ENCODE measurements at places on chromosomes 11 and 22.

GRCh38 chr11:3088806-3089205, 31.6 kb upstream of the CARS1 start:
- no peak for DNase-seq

DNA sequence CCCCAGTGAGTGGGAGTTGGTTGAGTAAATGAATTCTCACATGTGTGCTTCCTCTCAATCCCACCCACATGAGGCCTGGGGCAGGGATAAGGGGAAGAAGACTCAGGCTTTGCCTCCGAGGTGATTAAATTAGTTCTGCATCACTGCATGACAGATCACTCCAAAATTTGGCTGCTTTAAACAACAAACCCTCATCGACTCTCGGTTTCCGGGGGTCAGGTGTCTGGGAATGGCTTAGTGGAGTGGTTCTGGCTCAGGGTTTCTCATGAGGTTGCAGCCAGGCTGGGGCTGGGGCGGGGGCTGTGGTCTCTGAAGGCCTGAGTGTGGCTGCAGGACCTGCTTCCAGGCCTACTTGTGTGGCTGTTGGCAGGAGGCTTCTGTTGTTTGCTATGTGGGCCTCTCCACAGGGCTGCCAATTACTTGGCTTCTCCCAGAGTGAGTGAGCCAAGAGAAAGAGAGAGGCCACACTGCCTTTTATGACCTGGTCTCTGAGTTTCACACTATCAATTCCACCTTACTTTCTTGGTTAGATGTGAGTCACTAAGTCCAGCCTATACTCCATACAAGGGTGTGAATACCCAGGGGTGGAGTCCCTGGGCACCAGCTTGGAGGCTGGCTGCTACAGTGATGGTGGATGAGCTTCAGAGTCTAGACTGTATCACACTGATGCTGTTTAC, 15.9 kb downstream of the MOGAT2 start:
- peak; percentile 7 for DNase-seq

GRCh38 chr22:39106326-39106725, 9.3 kb downstream of the APOBEC3H start:
- no peak for DNase-seq

DNA sequence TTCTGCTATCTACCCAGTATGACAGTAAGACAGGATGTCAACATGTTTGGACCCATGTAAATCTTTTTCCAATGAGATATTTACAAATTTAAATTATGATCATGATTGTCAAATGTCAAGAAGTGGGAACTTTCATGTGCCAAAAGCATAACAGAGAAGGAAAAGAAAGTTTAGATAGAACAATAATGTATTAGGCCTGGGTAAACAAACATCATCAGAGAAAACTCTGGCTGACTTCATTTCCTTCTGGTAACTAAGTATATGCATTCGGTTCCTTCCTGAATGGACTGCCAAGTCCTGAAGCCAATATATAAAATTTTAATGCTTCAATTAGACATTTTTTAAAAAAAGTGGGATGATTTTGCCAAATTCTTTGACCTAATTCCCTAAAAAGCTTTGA, 16.5 kb downstream of the RNF141 start:
- no peak for DNase-seq

DNA sequence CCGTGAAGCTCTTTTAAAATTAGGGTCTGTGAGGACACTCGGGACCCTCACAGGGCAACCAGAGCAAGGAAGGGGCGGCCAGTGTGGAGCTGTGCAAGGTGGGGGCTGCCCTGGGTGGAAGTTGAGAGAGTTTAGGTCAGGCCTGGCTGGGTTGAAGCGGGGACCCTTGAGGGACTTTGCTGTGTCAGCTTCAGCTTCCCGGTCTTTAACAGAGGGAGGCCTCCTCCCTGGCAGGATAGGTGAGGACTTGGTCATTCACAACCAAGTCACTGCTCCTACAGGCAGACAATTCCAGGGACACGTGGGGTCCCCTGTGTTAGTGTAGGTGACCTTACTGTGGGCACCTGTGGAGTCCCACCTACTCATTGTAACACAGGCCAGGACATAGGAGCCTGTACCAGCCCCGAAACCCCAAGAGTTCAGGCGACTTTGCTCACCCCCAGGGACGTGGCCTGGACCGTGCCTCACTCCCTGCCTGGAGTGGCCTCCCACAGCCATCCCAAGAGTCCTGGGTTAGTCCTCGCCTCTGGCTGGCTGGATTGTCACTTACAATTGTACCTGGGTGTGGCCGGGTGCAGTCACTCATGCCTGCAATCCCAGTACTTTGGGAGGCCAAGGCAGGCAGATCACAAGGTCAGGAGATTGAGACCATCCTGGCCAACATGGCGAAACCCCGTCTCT, 18.8 kb upstream of the ARHGAP8 start:
- DNase-seq = no peak

- DNase-seq = no peak
Observed at GRCh38 chr22:26482161-26482560, 1.4 kb downstream of the HPS4 start.

GRCh38 chr11:117095284-117096161, 2.7 kb downstream of the SIK3 start:
- DNase-seq = no peak

GRCh38 chr22:24148266-24149197, 32.8 kb upstream of the SUSD2 start:
- DNase-seq = no peak

GRCh38 chr22:32801537-32802236, at the start of gene TIMP3:
TSS of gene TIMP3 (plus strand) at chr22:32801705. CDS start at chr22:32802002, 297 bp downstream.
- DNase-seq = no peak

DNA sequence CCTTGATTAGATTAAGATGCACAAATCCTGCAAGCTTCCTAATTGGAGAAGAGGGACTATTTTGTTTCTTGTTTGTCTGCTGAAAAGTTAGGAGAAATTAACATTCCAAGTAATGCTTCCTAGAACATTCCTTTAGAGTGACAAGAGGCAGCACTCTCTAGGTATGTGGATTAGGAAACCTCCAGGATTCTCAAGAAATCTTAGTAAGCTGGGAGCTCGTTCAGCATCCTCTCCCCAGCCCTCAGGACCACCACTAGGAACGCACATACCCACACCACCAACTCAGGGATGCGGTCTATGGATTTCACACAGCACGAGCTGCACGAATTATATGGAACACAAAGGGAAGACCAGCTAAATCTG, 52.9 kb downstream of the NCAPD3 start:
- no peak for DNase-seq

- DNase-seq = no peak
Observed at GRCh38 chr22:39623603-39624500, 53.3 kb downstream of the CACNA1I start.
